ENCODE measurements at places on chromosomes 2 and 18.
A peak's percentile ranks its signal among the peaks of the same experiment; 100 is the strongest.

GRCh38 chr2:168216351-168217005 lies 30.9 kb downstream of the STK39 start:
- no peak for DNase-seq

DNA sequence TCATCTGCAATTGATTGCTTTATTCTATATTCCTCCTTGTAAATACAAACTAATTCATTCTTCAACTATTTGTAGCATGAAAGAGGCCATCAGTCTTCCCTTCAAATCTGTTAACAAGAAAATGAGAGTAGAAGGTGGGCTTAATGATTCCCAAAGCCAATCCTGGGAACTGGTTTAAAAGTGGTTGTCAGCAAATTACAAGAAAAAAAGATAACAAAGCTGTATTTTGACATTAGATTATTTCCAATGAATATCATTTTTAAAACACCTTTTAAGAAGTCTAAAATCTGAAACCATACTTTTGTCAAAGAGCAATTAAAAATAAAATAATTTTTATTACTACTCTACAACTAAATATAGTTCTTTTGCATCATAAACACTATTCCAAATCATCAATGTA lies 139.2 kb downstream of the DYM start:
- no peak for DNase-seq

DNA sequence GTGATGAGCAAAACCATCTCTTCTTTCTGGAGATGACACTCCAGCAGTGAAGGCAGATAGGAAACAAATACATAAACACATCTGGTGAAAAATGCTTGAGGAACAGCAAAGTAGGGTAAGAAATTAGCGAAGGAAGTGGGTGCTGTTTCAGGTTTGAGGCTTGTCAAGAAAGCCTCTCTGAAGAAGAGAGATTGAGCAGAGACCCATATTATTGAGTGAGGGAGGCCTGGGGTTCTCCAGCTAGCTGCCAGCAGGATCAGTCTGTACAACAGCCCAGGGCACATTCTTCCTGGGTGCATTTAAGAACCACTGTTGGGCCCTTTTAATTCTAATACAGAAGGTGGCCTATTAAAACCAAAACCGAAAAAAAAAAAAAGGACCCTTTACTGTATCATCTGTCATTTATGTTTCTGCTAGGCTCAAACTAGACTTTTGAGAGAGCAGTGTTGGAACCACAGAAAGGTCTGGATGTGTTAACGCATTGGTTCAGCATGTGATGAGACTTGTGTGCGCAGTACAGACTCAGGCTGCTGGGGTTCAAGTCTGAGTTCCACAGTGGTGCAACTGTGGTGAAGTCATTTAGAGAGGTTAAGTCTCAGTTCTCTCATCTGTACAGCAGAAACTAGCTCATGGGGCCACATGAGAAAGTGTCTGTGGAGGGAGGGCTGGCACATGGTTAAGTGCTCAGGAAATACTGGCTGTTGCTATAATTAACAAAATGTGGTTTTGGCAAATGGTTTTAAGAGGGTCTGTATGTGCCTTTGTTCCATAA lies 28.9 kb downstream of the MGAT5 start:
- no peak for DNase-seq

- no peak for DNase-seq
Observed at GRCh38 chr2:39625927-39626270, 39.8 kb upstream of the TMEM178A start.

DNA sequence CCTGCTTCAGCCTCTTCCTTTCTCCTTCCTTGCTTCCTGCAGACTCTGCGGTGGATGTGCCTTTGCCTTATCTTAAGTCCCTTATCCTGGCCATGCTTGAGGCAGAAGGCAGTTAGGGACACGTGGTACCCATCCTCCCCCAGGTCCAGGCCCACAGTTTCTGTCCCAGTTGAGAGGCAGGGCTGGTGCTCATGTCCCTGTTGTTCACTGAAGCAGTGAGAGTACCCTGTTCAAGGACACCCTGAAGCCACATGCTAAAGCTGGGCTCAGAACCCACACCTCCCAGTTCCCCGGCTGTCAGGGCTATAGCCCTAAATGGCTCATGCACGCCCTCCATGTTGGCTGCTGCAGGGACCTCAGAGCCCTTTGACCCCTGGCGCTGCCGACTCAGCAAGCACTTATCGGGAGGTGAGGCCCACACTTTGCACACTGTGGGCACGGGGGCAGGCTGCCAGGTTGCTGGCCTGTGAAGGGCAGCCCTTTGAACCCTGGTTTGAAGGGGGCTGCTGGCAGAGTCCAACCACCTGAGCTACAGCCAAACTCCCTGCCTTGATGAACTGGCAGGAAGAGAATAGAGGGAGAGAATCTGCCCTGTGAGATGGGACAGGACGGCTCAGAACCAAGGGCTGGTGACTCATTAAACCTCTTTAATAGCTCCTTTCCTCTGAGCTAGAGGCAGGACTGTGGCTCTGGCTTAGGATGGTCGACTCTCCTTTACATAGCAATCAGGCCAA lies 6.3 kb downstream of the KHK start:
- peak; percentile 38 for DNase-seq

DNA sequence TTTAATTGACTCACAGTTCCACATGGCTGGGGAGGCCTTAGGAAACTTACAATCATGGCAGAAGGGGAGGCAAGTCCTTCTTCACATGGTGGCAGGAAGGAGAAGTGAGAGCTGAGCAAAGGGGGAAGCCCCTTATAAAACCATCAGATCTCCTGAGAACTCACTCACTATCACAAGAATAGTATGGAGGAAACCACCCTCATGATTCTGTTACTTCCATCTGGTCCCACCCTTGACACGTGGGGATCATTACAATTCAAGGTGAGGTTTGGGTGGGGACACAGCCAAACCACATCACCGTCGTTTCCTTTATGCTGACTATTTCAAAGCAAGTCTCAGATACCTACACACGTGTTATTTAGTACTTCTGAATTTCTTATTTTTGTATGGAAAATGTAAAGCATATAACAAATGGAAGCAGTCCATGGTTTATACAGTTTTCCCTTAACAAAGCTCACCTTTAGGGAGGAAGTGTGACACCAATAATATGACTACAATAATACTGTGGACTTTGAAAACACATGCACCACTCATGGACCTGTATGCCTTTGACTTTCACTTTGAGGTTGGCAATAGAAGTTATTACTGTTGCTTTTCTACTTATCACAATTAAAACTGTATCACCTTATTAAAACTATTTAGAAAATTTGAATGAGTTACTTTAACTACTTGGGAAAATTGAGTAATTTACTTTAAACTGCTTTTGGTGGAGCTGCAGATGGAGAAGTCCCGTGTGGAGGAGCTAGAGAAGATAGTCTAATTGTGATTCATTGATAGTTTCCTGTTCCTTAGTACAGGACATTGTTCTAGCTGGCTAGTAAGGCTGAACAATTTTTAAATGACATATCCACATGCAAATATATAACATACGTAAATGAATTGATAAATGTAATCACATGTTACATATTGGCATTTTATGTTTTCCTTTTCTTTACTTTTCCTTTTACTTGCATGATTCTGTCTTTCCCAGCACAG lies 37.3 kb downstream of the MTCL1 start:
- no peak for DNase-seq

DNA sequence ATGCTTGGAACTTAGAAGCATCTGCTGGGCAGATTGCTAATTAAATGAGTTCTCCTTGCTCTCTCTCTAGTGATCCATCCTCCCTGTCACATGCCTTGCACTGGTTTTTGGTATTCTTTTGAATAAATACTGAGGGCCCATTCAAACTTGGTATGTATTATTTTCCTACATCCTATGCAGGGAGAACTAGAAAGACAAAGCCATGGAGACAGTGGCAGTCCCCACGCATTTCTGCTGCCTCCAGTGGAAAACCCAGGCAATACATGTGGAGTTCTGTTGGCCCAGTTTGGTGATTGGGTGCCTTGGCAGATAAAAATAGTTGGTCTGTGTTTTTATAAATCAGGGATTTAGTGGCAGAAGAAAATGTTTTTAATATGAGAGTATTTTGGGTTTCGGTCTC lies 68.7 kb downstream of the DIS3L2 start:
- DNase-seq, result no peak

DNA sequence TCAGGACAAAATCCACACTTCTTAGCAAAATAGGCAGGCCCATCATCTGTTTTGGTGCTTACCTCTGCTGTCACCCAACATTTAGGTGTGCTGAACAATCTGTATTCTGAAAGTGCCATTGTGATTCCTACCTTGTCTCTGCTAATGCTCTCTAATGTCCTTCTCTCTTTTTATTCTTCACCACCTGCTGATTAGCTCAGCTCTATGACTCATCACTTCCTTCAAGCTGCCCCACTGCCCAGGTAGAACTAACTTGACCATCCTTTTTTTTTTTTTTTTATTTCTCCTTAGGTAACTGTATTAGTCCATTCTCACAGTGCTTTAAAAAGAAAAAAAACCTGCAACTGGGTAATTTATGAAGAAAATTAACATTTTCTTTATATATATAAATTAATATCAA lies 478.7 kb upstream of the POU3F3 start:
- DNase-seq, result no peak

DNA sequence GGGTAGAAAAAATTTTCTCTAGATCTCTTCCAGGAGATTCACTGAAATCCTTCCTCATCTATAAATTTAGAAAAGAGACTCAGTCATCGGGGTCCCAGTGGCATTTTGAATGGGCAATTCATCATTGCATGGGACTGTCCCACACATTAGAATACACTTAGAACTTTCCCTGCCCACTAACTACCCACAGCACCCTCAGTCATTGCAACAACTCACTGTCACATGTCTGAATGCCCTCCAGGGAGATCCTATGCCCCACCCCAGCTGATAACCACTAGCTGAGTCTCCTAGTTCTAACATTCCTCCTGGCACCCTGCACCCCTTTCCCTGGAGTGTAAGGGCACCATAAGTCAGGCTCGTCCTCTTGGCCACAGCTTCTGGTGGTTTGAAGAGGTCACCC lies 89.6 kb downstream of the INSIG2 start:
- DNase-seq, result no peak

DNA sequence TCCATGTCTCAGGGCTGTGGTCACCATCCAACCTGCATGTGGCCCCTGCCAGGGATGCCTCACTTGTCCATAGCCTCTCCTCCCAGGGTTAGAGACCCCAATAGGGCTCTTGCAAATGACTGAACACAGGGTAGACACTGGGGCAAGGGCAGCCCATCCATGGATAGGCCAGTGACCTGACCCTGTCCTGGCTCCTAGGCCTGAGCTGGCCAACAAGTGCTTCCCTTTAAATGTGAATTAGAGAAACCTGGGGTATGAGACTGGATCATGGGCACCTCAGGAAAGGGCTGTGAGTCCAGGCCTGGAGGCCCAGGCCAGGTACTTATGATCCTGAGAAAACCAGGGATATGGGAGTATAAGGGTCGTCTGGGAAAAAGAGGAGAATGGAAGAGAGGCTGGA lies 64.5 kb downstream of the COPS8 start:
- DNase-seq, result no peak

DNA sequence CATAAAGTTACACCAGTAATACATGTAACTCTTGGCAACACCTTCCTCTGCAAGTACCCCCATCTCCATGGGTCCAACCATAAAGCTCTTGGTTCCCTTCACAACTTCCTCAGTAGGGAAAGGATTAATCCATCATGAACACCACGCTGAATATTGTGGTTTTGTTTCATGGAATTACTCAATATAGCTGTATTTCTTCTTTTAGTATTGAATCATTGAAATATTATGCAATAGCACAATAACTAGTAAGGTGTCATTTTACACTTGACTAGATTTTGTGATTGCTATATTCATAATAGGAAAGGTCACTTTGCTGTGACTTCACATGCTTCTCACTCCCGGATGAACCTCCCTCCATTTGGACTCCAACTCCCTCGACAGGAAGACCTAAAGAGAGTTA lies 29.7 kb upstream of the PID1 start:
- no peak for DNase-seq

- no peak for DNase-seq
Observed at GRCh38 chr2:40244675-40245074, 207.2 kb downstream of the SLC8A1 start.

- DNase-seq, result no peak
Observed at GRCh38 chr2:173130496-173131465, 55.1 kb downstream of the MAP3K20 start.

DNA sequence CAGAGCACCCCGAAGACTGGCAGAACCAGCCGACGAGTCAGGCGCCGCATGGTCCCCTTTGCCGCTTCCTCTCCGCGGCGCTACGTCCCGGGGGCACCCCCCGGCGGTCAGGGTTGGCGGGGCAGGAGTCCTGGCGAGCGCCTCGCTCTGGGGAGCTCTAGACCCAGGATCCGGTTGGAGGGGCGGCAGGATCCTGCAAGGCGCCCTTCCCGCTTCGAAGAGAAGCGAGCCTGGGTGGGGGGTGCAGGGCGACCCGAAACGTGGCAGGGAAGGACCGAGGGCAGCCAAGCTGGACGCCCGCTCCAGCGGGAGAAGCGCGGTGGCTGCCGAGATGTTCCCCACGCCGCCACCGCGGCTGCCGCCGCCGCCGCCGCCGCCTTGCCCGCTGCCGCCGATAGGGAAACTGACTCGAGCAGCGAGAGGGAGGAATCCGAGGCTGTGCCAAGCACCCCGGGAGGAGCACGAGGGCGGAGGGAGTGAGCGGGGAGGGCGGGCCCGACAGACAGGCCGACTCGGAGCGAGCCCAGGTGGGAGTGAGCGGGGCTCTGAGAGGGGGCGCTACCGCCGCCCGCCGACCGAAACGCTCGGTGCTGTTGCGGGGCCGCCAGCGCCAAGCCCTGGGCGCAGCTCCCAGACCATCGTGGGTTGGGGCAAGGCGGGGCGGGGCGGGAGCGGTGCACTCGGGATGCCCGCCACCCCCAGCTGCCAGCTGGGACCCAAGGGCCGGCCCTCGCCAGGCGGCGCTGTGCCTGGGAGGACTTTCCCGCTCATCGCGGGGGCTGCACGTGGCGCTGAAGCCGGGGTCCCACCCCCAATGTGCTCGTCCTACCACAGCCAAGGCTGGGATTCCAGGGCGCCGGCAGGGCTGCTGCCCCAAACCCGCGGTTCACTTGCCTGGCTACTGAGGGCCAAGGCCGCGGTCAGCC lies at the start of gene GALNT14:
TSS of gene GALNT14 (minus strand) at position 404 of the 926 bp plus-strand sequence. CDS start at position 50, 354 bp downstream.
- peak; percentile 75 for DNase-seq

- DNase-seq, result no peak
Observed at GRCh38 chr2:51003345-51004192, 28.4 kb downstream of the NRXN1 start.

DNA sequence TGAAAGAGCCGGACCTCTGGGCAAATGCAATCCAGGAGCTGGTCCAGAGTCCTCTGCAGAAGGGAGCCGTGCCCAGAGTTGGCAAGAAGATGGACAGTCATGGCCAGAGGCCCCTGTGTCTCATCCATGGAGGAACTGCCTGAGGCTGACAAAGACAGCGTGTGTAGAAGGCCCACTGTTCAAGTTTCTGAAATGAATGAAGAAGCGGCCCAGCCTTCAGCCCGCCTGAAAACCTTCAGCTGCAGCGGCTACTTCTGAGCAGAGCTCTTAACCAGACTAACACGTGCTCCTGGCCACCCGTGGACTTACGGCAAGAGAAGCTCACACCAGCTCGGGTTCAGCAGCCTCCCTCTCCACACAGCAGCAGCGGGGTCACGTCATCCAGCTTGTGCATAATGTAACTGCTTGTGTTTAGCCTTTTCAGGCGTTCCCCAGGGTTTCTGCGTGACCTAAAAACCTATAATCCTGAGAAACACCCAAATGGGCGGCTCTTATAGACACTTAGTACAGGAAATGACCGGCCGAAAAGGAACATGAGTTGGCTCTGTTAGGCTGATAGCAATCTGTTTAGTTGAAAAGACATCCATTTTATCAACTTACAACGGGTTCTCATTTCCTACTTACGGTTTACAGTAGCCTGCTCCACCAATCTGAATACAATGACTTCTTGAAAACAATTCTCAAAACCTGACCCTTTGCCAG lies at the start of gene FAM124B:
TSS of gene FAM124B (minus strand) at position 467 of the 702 bp plus-strand sequence. CDS start at position 128, 339 bp downstream.
- peak; percentile 58 for DNase-seq

- DNase-seq, result peak; percentile 35
Observed at GRCh38 chr18:9835113-9835755, 50.5 kb upstream of the TXNDC2 start.
